Activated CD4-positive, alpha-beta T cell treated with anti-CD3 and anti-CD28 coated beads, Interleukin-2, Interleukin-6, amounts not matched to agents 100 ng/mL and 50 ng/mL, durations not matched to agents 16 hours and 8 hours (primary cell): ENCODE measurements at places on chromosomes 6 and 20.

- no peak for DNase-seq
Measured at GRCh38 chr6:85678026-85678601, 35.4 kb upstream of the SYNCRIP start.

GRCh38 chr6:28776269-28777146 is 147.3 kb downstream of the TRIM27 start:
- DNase-seq, result no peak

GRCh38 chr20:41005361-41005729 is 23.3 kb upstream of the TOP1 start:
- DNase-seq, result no peak

DNA sequence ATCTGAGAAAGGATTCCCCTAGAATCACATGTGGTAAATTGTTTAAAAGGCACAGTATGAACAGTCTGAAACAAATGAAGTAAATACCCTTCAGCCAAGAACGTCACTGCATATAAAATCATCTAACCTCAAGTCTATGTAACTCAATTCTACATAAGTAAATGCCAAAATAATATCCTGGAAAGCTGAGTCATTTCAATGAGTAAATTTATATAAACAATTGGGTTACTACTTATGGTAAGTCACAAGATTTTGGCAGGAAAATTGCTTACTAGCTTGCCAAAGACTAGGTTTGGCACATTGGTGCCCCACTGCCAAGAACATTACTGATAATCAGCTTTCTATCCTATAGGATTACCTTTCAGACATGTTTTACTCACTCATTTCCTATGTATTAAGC is 8.4 kb downstream of the GMDS start:
- DNase-seq, result no peak

DNA sequence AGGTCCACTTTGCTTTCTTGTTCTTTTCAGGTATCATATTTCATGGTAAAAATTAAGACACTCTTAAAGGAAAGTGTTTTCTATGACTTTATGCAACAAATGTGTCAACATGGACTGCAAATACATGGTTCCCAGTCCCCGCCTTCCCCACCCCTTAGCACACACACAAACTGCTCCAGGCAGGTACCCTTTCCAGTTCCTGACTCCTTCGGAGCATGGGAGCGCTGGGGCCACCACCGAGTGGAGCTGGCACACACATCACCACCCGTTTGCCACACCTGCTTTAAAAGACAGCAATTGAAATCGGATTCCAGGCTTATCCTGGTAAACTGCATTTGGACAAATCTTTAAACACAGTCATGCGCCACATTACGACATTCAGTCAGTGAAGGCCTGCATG is 22.2 kb downstream of the RNASET2 start:
- no peak for DNase-seq
